ENCODE measurements at places on chromosomes 2 and 18. TPM values are rescaled to one million over a fixed set of nuclear protein-coding genes. Genes with fewer than 3 reads are reported as not detected.

DNA sequence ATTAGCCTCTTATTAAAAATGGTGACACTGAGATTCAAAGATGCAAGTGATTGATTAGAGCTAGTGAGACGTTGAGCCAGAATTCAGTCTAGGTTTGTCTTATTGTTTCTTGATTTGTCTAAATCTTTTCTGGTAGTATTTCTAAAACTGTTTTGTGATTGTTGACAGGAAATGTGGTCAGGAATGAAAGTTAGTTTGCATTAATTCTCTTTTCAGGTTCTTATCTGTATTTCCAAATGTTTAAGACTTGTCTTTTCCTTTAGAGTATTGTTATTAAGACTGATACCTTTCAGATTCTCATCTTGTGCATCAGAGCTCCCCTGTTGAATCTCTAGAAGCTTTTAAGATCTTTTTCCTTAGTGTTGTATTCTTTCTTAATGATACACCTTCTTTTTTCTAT, 89.3 kb downstream of the MBD5 start:
- no peak for DNase-seq

GRCh38 chr2:240436683-240437550, 1.5 kb downstream of the GPC1 start:
- DNase-seq = peak; percentile 43

DNA sequence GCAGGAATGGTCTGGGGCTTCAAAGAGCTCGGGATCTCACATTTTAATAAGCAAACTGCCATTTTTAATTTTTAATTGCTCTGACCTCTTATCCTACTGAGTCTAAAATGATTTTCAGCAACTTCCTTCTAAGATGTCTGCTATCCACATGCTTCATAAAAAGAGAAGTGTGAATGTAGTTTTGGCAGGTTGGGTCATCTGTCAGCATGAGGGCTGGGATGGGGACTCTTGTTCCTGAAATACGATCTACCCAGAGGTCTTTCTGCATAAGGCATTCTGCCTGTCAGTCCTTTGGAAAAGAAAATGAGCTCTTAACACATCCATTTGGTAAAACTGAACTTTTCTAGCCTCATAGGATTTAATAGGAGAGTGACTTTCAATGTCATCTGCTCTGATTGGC, 252.8 kb upstream of the APCDD1 start:
- no peak for DNase-seq

DNA sequence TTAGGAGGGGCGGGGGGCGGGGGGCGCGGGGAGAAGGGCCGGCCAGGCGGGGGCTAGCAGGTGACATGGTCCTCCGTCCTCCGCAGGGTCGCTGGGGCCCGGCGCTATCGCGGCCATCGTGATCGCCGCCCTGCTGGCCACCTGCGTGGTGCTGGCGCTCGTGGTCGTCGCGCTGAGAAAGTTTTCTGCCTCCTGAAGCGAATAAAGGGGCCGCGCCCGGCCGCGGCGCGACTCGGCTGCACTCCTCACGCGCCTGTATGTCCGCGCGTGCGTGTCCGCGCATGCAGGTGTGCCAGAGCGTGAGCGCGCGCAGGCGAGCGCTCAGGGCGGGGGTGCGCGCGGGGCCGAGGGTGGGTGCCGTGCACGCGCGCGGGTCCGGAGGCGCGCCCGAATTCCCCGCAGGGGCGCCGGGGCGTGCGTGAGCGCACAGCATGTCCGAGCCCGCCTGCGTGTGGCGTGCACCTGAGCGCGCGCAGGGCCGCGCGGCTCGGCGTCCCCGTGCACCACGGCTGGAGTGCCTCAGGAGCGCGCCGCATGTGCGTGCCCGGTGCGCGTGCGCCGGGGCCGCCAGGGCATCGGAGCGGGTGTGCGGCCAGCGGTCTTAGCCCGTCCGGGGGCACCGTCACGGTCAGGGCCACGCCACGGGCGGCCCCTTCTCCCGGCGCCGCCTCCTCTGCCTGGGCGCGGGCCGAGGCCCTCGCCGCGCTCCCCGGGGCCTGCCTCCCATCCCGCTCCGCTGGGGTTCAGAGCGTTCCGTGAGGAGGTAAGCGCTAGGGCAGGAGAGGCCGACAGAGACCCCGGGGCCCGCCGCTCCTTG, 6.3 kb downstream of the SNORC start:
- no peak for DNase-seq

Gene IL1RL1
- total RNA-seq = under 0.01 TPM

DNA sequence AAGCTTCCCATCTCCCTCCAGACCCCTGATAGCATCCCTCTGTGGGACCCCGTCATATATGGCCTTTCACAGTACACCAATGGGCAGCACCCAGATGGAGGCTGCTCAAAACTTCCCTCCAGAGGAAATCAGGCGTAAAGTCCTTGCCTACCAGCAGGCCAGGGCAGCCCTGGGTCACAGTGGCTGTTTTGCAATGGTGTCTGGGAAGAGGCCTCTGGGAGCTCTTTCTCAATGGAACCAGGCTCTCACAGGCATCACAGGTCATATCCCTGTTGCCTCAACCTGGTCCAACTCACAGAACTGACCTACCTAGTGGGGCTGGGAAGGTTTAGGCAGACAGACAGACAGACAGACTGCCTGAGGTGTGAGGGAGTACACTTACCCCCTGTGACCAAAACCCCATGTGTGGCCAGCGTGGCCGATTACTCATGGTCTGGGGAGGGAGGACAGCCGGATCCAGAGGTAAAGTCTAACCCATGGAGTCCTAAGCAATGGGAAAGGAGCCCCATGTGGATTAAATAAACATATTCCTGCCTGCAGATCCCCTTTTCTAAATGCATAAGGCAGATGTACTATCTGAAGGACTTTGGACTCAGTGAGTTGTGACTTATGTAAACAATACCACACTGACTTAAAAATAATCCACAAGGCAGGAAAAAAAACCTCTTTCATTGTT, 58.2 kb downstream of the BCL2L11 start:
- DNase-seq = peak; percentile 49

- DNase-seq = no peak
Measured at GRCh38 chr2:238484522-238485452, 58.1 kb downstream of the ASB1 start.

DNA sequence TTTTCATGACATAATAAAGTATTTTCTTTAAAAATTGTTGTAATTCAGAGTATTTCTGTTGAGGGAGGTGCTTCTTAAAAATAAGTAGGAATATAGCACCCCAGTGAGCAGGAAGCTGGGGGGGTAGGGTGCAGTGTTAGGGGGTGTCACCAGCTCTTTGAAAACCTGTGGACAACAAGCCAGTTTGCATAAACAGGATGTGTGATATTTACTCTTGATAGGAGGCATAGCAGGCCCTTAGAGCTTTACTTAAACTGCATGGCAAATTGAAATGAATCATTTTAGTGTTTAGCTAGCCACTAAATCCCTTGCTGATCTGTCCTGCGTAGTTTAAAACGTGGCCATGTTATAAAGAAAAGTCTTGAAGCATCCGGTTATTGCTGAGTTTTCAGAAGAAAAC, 8.4 kb downstream of the TGIF1 start:
- DNase-seq = peak; percentile 19

Gene CENPA
- 7.7 TPM for total RNA-seq

Gene EIF5B
- total RNA-seq = 26.9 TPM

- DNase-seq = no peak
Measured at GRCh38 chr2:179224361-179224760, 40.3 kb downstream of the SESTD1 start.

Gene GKN2
- not detected for total RNA-seq

DNA sequence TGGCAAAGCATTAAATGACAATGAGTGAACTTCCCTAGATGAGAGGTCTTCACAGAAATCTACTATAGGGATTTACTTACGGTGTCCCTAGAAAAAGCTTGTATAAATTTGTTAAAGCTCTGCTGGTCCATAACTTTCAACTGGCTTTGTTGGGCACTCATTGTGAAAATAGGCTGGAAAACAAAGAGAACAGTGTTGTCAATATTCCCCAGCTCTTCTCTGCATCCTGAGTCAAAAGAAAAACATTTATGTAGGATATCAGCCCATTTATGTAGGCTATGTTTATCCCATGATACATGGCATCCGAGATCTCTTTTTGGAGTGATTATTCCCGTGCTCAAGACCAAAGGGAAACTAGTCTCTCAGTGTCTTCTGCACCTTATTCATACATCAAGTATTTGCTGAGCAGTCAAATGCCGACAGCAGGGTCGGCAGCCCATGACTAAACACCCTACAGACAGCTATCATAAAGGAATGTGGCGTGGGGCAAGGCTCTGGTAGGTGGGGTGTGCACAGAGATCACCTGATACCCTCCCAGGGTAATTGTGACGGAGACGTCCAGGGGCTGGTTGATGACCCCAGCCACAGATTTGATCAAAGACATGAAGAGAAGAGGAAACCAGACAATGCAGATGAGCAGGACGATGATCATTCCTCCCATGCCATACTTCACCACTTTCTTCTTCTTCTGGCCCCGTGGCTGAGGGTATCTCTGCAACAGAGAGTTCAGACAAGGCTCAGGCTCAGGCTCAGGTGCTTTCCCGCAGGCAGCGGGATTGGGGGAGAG, 155.9 kb downstream of the NAPG start:
- DNase-seq = peak; percentile 16

Gene MYOM1
- total RNA-seq = under 0.01 TPM

Gene PDE1A
- total RNA-seq = 0.90 TPM

DNA sequence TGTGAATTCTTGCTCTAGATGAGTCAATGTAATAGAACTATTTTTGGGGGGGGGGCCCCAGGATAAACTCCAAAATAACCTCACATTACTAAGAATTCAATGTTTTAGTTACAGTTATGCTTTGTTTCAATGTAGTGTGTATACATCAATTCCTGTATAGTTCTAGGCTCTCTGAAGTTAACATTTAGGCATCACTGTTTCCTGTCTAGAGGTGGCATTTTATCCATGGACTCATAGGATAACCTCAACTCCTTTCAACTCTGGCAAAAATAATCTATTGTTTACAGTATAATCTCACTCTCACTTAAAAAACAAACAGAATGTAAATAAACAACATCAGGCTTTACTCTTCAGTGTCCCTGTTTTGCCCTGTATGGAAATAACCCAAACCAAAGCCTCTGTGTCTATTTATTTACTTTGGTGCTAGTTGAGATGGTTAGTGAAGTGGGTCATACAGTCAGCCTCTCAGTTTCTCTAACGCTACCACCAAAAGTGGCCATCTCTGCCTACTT, 79.3 kb upstream of the MMADHC start:
- no peak for DNase-seq

Gene ALLC
- not detected for total RNA-seq

DNA sequence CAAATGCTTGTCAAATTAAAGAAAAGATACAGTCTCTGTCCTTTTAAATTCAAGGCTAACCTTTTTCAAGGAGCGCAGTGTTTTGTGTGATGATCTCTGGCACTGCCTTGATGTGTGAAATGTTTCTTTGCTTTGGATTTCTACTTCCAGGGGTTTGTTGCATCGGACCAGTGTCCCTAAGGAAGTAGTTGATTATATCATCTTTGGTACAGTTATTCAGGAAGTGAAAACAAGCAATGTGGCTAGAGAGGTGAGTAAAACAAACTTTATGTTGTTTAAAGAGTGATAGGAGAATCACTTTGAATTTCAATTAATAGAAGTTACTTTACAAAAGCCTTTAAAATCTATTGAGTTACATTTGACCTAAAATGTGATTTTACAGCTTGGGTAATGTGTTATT, 28.8 kb downstream of the HADHB start:
- DNase-seq = peak; percentile 17

GRCh38 chr2:170360546-170361089, 182.7 kb downstream of the MYO3B start:
- no peak for DNase-seq

DNA sequence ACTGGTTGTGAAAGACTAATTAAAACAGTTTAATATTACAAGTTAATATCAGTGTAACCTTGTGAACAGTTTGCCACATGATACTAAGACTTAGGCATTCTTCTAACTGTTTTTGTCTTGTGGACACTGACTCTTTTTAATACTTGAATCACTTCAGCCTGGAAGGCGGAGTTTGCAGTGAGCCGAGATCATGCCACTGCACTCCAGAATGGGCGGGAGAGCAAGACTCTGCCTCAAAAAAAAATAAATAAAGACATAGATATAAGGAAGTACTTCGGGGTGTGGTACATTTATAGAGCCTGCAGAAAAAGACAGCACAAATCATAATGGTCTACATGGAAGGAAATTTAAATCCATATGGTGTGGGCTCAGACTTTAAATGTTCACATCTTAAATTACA, 300.4 kb upstream of the NETO1 start:
- no peak for DNase-seq

DNA sequence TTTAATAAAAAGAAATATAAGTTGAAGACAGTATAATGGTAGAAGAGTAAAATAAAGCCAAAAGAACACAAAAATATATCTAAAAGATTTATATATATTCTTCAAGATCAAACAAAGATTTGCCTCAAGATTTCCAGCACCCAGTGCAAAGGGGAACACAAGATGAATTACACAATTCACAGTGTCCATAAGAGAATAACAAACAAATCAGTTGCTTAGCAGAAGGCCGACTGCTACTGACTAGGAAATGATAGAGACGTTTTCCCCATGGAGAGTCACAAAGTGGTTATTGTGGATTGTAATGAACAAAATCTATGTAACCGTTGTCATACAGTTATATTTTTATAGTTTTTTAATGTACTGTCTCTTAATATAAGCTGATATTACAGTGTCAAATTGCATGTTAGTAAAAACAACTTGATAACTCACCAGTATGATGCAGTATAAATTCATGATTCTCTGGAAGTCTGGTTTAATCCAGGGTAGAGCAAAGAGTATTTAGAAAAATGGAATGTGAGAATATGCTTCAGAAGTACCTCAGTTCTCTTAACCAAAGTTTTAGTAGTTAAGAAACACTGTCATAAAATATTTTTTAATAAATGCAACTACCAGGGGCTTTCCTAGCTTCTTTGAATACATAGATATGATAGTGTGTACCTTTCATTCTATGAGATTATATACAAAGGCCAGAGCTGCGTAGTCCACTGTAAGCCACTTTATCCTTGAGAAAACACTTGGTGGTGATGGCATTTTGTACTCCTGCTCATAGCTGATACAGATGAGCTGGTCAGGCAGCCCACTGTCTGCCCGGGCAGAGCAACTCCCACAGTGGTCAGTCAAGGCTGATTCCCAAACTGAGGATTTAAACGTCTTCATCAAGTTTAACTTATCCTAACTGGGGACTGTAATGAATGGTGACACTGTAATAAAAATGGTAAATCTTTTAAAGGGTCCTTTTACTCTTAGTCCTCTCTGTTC, 180.5 kb upstream of the DTNA start:
- no peak for DNase-seq

DNA sequence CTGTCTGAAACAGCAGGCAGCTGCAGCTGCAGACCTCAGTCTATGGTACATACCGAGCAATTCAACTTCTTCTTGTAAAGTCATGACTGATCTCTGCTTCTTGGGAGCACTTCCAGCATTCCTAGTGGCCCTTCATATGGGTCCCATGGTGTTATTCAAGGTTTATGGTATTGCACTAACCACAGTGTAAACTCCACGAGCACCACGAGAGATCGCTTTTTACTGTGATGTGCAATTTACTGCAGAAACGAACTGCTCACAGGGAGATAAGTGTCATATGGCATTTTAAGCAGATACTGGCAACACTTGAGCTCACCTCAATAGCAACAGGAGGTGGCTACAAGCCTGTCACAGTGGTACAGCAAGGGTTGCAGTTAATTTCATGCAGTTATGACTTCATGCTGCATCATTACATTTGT, 38.6 kb upstream of the SH3BP4 start:
- peak; percentile 69 for DNase-seq

GRCh38 chr18:37532917-37533316, 32.7 kb downstream of the CELF4 start:
- DNase-seq = no peak

GRCh38 chr18:272650-273049, 4.8 kb upstream of the THOC1 start:
- no peak for DNase-seq

Measured in IMR-90 (cell line).